ENCODE measurements at places on chromosomes 4 and X.

DNA sequence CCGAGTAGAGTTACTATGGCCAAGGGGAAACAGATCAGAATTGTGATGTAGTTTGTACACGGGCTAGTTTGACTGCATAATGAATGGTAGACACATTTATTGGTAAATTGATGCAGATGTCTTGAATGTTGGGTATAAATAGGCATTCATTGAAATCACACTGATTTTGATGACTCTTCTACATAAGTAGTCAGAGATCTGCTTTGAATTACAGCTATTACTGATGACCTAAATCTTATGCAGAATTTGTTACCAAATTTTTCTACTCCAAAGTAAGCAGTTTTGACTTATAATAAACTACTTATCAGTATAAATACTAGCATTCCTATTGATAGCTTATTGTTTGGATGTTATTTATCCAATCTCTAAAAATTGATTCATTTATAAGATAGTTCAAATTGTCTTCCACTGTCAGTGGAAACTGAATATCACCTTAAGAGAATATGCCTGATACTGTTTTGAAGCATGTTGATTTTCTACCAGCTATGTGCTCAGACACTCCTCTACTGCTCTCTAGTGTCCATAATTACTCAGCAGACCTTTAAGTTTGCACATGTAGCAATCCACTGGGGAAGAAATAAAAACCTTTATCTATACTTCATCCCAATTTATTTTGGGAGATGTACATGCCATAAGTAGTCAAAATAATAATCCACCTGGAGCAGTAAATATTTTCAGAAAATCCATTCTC is 120.3 kb downstream of the RASL11B start:
- DNase-seq, result no peak

DNA sequence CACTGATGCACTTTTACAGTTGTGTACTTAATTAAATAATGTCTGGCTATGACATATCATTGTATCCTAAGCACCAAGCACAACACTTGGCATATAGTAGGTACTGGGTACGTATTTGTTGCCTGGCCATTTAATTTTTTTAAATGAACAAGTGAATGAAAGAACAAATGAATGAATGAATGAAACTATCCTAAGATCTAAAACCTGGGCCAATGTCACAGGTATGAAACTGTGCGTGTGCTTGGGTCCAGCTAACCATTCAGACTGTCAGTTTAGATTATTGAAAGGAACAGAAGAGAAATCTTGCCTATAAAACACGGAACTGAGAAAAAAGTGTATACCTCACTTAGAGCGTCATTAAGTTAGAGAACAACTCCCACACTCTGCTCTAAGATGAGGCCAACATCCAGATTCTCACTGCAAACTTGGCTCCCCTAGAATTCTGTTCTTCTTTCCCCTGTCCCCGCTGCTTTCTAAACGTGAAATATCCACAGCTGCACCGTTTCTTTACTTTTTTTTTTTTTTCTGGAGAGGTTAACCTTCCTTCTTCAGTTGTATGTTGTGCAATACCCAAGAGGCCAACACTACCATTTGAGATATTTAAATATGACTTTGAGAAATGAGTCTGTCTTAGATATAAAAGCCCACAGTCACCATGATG is 17.3 kb upstream of the SEL1L3 start:
- no peak for DNase-seq

DNA sequence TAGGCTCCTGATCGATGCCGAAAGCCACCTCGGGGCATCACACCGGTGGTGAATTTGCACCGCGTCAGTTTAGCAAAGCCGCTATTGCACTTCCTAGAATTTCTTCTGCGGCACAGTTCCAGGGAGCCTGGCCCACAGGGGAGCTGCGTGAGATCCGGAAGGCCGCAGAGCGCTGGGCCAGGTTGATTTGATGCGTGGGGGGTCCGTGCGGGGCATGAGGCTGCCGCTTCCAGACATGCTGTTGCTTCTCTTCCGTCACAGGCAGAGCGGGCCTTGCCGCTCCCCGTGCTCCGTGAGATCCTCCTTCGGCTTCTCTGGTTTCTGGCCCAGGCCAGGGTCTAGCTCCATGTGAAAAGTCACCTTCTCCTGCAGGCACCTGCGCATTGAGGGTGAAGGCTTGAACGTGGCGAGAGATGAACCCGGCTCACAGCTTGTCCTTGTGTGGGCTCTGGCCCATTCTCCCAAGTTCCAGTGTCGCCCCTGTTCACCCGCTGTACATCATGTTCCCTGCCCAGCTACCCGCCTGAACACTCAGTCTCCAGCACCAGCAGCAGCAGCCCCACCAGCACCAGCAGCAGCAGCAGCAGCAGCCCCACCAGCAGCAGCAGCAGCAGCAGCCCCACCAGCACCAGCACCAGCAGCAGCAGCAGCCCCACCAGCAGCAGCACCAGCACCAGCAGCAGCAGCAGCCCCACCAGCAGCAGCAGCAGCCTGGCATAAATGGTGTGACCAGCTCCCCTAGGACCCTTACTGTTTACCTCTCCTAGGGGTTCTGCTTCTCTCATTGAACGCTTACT is 131.2 kb downstream of the TRIML1 start:
- DNase-seq, result no peak

DNA sequence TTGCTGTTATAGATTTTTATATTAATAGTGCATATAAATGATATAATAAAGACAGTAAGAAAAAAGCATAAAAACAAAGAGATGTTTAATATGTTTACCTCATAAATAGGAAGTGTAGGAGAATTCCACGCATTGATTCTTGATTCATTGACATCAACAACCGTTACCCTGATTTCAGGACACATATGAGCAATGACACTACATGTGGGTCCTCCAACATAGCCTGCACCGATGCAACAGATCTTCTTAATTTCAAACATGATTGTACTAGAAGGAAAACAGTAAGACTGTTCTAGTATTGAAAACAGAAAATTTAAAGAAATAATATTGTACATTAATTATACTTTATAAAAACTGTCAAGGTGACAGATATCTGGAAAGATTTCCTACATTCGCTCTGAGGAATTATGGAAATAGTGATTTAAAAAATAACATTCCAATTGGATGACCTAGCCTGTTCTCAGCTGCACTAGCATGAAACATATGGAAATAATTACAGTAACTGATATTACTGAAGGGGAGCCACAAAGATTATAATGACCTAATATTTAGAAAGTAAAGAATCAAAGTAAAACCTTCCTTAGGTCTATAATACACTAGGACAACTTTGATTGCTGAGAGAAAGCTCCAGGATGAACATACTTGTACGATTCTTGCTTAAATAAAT is 5.9 kb downstream of the UGDH start:
- no peak for DNase-seq

GRCh38 chr4:63308697-63309096 is 1100.6 kb downstream of the TECRL start:
- no peak for DNase-seq

DNA sequence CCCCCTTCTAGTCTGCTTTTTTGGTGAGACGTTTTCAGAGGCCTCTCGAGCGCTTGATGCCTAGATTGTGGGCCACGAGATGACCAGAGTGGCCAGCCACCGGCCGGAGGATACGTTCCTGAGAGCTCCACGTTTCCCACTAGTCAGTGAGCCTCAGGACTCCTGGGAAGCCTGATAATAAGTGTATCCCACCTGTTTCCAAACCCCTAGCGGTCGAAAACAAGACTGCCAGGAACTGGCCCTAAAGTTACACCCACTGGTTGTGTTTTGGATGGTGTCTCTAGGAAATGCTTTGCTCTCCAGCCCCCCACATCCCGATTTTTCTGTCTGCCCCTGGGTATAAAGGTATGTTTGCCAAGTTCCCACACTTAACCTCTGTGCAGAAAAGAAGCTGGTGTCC is 4.6 kb upstream of the RS1 start:
- no peak for DNase-seq

- no peak for DNase-seq
Observed at GRCh38 chr4:24256547-24256946, 327.8 kb downstream of the DHX15 start.

- DNase-seq, result no peak
Observed at GRCh38 chr4:138310498-138310897, 68.3 kb upstream of the SLC7A11 start.

GRCh38 chrX:9183481-9183880 is 149.6 kb upstream of the FAM9B start:
- DNase-seq, result no peak

DNA sequence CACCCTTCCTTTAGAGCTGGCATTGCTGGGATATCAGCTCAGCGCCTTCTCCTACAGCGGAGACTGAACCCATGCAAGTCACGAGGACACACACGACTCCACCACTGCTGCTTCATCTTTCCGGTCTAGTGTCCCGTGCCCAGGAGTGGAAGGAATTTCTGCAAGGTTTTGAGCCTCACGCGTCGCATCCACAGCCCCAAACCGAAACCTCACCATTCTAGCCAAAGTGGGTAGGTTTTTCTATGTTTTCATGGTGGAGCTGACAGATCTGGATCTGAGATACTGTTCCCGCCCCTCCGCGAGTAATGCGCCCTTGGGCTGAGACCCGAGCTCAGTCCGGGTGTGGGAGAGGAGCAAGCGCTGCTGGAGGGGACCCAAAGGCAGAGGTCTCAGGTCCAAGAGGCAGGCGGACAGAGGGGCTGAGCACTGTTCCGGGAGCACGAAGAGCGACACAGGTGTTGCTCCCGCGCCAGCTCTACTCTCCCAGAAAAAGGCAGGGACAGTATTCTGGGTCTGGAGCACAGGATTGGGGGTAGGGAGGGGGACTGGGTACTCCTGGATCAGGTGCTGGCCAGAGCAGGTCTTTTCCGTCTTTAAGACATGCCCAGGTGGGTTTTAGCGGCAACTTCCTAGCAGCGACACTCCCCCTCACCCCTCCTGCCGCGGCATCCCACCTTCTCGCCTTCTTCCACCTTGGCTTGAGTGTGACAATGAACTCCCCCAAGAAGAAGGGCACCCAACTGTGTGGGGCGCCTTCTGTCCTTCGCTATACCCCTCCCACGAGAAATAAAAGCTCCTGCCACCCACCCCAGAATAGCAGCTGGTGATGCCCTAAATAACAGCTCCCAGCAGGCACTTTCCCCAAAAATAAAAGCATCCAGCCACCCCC is 1.8 kb downstream of the EPHA5 start:
- no peak for DNase-seq

Data from stimulated activated CD4-positive, alpha-beta T cell treated with anti-CD3 and anti-CD28 coated beads, Interleukin-1b, Interleukin-23, amount 100 ng/mL, for 1 hour (primary cell).